ENCODE measurements at places on chromosomes 11 and 22. TPM values are rescaled to one million over a fixed set of nuclear protein-coding genes. Genes with fewer than 3 reads are reported as not detected.

Gene CABP7
- not detected for total RNA-seq

Gene TMEM218
- total RNA-seq: 17.9 TPM

Gene RTN4RL2
- total RNA-seq: under 0.01 TPM

DNA sequence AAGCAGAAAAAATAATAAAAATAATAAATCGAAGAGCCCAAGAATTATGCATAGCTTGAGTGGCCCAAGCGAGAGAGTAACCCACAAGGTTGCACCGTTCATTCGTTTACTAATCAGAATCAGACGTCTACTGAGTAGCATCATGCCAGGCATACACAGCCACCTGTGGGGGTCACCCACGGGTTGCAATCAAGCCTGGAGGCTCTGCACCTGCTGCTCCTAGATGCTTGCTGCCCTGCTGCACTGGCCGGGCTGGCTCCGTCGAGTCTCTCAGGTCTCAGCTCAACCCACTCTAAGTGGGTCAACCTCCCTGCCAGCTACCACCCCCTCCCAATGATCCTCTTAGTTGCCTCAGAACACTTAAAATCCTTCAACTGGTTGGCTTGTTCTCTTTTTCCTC is 2.0 kb upstream of the TESMIN start:
- DNase-seq: no peak

- no peak for DNase-seq
Measured at GRCh38 chr11:19921976-19922688, 209.5 kb downstream of the NAV2 start.

GRCh38 chr11:124865902-124866851 is 945 bp downstream of the ROBO3 start:
- peak; percentile 48 for DNase-seq

- DNase-seq: peak; percentile 58
Measured at GRCh38 chr22:50599816-50600455, 657 bp upstream of the MAPK8IP2 start.

GRCh38 chr11:69518081-69518950 is 36.9 kb downstream of the LINC01488 start:
- no peak for DNase-seq

- DNase-seq: no peak
Measured at GRCh38 chr22:42801252-42802080, 55.6 kb downstream of the ARFGAP3 start.

DNA sequence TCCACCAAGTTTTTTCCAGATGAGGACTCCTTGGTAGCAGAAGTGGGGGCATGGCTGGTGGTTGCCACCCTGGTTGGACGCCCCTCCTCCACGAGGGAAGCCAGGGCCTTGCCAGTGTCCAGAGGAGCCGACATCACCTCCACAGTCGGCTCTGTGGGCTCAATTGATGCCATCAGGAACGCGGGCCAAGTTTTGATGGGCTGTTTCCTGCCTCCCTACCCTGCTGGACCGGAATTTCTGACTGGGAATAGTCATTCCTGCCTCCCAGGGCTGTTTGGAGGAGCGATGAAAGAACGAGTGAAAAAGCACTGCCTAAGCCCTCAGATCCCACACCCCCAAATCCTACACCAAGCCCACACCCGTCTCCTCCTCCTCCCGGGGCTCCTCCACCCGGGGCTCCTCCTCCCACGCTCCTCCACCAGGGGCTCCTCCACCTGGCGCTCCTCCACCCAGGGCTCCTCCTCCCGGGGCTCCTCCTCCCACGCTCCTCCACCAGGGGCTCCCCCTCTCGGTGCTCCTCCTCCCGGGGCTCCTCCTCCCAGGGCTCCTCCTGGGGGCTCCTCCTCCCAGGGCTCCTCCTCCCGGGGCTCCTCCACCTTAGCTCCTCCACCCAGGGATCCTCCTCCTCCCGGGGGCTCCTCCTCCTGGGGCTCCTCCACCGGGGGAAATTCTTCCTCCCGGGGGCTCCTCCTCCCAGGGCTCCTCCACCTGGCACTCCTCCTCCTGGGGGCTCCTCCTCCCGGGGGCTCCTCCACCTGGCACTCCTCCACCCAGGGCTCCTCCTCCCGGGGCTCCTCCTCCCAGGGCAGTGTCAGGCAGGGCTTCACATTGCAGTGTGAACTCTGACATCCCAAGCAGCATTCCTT is 10.0 kb upstream of the PRR5 start:
- DNase-seq: no peak

GRCh38 chr22:49965091-49966040 is 4.8 kb downstream of the PIM3 start:
- no peak for DNase-seq

Measured in lung microvascular endothelial cell (primary cell).